ENCODE measurements at places on chromosomes 1 and 21. TPM values are rescaled to one million over a fixed set of nuclear protein-coding genes. Genes with fewer than 3 reads are reported as not detected.

DNA sequence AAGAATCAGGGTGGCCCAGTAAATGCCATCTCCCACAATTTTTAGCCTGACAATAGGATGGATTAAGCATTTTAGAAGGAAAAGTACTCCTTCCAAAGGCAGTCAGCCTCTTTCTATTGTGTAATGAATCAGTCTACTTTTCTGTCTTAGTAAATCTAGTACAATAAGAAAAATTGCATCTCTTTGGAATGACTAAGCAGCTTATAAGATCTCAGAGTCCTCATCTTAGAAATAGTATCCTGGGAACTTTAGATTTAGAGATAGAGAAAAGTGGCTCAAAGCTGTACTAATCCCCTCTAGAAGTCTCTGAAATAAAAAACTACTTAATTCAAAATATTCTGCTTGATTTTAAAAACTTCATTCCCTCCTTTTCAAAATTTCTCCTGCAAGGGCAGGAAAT is 81.4 kb downstream of the SLC44A5 start:
- no peak for DNase-seq

DNA sequence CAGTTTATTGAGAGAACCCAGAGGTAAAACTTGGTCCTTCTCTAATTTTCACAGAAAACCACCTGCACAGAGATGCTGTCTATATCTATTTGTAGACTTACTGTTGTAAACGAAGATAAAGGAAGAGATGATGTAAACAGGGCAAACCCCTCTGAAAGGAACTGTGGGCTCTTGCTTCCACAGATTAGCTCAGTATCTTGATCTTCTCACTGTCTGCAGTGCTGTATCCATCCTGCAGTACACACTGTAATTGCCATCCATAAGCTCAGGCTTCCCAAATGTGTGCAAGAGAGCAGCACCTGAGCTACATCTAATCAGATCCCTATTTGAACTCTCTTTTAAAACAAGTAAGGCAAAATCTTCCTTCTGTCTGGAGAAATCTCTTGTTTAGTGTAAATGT is 16.6 kb upstream of the RWDD3 start:
- DNase-seq: no peak

GRCh38 chr1:85091671-85092280 is 43.5 kb upstream of the MCOLN3 start:
- DNase-seq: no peak

GRCh38 chr1:208455821-208456220 is 211.6 kb upstream of the PLXNA2 start:
- no peak for DNase-seq

The CKS1B gene
- polyA plus RNA-seq: 308 TPM

The UBE2Q1 gene
- 12.5 TPM for polyA plus RNA-seq

Data from SK-N-SH (cell line).